ENCODE measurements at places on chromosomes 6 and 20. TPM values are rescaled to one million over a fixed set of nuclear protein-coding genes. Genes with fewer than 3 reads are reported as not detected.

DNA sequence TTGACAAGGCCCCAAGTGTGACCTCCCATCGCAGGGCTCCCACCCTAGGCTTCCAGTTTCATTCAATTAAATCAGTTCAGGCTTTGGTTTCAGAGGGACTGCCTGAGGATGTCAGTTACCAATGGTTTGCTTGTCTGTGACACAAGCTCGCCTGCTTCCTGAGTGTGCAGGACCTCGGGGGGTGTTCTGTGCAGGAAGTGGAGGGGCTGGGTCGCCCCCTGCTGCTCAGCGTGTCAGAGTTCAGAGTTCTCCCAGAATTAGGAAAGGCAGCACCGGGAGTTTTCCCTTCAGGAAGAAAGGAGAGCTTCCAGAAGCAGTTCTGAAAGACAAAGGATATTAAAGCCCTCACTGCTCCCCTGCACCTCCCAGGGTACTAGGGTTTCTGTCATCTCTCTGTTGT is 50.8 kb upstream of the TGM3 start:
- no peak for DNase-seq

DNA sequence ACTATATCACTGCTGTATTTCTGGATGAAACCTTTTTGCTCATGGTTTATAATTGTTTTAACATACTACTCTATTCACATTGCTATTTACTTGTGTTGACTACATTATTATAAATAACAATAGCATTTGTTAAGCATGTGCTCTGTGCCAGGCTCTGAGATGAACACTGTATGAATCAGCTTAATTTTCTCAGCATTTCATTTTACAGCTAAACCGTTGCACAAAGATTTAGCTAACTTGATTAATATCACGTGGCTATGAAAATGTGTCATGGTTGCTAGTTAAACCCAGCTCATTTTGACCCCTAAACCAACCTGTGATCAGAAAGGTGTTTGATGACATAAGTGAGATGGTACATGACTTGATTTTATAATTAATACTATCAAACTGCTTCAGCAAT is 77.5 kb downstream of the NCOA7 start:
- DNase-seq: no peak

The MLN gene
- not detected for total RNA-seq

DNA sequence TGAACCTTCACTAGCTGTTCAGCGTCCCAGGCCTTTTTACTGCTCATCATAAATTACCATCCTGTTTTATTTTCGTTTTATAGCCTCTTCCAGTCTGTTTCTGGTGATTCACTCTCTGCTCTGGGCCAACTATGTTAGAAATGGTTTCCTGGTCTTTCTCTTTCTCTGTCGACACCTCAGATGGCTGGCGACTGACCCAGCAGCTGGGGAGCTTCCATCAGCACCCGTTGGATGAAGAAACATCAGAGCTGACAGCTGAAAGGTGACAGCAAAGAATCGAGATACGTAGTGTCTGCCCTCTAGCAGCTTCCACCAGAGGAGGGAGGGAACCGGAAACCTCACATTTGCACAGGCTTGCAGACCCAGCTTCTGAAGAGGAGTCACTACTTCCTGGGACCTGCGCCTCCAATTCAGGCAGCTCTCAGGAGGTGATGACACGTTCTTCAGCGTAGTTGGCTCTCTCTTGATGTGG is 82.9 kb upstream of the MLN start:
- peak; percentile 69 for DNase-seq

DNA sequence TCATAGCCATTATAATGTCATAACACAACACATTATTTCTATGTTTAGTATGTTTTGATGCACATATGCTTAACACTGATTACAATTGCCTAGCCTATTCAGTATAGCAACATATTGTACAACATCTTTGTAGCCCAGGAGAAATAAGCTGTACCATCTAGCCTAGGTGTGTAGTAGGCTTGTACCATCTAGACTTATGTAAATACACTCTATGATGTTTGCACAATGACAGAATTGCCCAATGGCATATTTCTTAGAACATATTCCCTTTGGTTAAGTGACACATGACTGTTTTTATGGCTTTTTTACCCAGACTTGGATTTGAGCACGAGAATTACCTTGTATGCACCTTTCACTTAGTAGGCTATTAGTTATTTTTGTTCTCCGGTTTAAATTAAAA is 64.5 kb upstream of the HIVEP1 start:
- no peak for DNase-seq

The POFUT1 gene
- total RNA-seq: 42.7 TPM

GRCh38 chr6:44222486-44223318 is 693 bp upstream of the SLC29A1 start:
- no peak for DNase-seq

DNA sequence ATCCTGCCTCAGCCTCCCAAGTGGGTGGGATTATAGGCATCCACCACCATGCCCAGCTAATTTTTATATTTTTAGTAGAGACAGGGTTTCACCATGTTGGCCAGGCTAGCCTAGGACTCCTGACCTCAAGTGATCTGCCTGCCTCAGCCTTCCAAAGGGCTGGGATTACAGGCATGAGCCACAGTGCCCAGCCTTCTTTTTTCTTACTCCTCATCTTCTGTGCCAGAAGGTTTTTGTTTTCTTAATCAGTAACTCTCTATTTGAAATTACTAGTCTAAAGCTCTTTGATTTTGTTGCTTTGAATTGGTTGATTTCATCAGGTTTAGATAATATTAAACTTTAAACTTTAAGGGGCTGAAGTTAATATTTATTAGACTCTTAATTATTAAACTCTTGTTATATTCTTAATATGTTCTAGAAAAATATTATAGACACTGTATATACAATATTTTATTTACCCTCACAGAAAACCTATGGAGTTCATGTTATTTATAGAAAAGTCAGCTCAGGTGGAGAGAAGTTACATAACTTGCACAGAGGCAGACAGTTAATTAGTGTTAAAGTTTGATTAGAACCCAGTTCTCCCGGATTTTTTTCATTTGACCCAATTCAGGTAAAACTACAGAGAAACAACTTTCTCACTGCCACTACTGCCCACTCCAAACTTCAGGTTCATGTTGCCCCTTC is 177.4 kb upstream of the SGK1 start:
- DNase-seq: no peak
